ENCODE measurements at places on chromosomes 16 and 17. TPM values are rescaled to one million over a fixed set of nuclear protein-coding genes. Genes with fewer than 3 reads are reported as not detected.

Gene KRT12
- not detected for total RNA-seq

Gene KRT27
- total RNA-seq, result not detected

Gene KRTAP2-3
- not detected for total RNA-seq

Gene TSPOAP1
- total RNA-seq, result 11.8 TPM

Gene IL34
- total RNA-seq, result not detected

Gene MPG
- total RNA-seq, result 47.0 TPM

Gene ZNF689
- total RNA-seq, result 10.7 TPM

Gene DCUN1D3
- total RNA-seq, result 4.2 TPM

Gene TP53TG3D
- total RNA-seq, result 0.46 TPM

Gene KCNH4
- 0.53 TPM for total RNA-seq

Gene FA2H
- not detected for total RNA-seq

Gene CCL1
- not detected for total RNA-seq

Gene KRTAP9-7
- total RNA-seq, result not detected

Gene CD300H
- total RNA-seq, result not detected

Gene TRPV3
- 0.61 TPM for total RNA-seq

Gene KRT16
- not detected for total RNA-seq

Gene HES7
- 3.2 TPM for total RNA-seq

Gene SPHK1
- 11.7 TPM for total RNA-seq

Gene NEUROD2
- total RNA-seq, result not detected

Gene MFSD6L
- total RNA-seq, result 0.07 TPM

Gene EVI2A
- 18.2 TPM for total RNA-seq

Gene TMEM204
- total RNA-seq, result 12.6 TPM

Gene DNASE1L2
- total RNA-seq, result 0.55 TPM

Gene RBFOX1
- total RNA-seq, result not detected
